Fibroblast of pulmonary artery (primary cell): ENCODE measurements at places on chromosomes 11 and 22.

DNA sequence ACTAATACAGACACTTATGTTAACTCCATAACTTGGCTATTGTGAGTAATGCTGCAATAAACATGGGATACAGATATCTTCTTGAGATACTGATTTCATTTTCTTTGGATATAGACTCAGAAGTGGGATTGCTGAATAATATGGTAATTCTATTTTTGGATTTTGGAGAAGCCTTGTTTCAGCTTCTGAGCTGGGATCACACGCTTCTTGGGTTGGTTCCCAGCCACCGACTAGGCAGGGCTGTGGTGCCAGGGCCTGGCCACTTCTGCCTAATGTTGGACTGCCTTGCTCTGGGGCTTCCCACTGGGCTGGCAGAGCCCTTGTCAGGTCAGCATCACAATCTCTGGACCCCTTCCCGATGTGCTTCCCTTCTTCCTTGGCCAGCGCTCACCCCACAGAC is 14.0 kb upstream of the MCHR1 start:
- peak; percentile 59 for DNase-seq

- no peak for DNase-seq
These were observed 16.4 kb upstream of the SCGB1A1 start for GRCh38 chr11:62402226-62402959.

DNA sequence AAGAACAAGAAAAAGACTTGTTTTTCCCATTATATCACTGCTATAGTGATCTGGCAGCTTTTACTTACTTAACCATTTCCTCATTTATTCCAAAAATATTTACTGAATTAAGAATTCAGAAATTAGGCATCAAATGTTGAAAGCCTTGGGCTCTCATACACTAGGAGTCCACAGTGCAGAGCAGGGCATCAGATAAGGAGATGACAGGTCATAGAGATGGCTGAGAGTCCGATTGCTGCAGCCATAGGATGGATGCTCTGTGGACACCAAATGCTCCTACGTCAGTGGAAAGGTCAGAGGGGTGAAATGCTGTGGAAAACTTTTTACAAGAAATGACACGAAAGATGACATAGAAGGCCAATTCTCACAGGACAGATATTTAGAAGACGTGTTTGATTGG is 771.1 kb downstream of the LRRC4C start:
- no peak for DNase-seq

GRCh38 chr11:33731723-33732531 is 4.3 kb downstream of the CD59 start:
- DNase-seq, result no peak

- DNase-seq, result no peak
These were observed 100.1 kb downstream of the SLC1A2 start for GRCh38 chr11:35318977-35319925.

GRCh38 chr11:131441051-131441810 is 70.8 kb downstream of the NTM start:
- no peak for DNase-seq

DNA sequence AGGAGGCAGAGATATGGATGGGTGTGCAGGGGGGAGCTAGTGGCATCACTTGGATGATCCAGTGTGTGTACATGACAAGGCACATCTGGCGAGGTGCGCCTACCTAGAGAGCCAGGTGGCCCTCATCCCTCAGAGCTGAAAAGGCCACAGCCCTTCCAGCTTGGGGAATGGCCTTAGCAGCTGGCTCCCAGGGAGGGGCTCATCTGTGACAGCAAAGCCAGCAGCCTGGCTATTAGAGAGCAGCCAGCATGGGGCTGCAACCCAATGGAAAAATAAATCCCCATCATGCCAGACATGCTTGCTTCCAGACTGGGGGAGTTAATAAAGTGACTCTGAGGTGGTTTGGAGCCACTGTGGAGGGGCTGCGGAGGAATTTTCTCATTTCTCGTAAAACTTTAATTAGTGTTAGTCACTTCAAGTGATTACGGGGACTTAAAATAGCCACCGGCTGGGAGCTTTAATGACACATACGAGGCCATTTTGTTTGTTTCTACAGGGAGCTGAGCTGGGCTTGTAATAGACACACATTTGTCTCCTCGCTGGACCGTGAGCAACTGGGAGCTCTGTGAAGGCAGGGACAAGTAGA is 111.2 kb upstream of the ALX4 start:
- DNase-seq, result no peak

DNA sequence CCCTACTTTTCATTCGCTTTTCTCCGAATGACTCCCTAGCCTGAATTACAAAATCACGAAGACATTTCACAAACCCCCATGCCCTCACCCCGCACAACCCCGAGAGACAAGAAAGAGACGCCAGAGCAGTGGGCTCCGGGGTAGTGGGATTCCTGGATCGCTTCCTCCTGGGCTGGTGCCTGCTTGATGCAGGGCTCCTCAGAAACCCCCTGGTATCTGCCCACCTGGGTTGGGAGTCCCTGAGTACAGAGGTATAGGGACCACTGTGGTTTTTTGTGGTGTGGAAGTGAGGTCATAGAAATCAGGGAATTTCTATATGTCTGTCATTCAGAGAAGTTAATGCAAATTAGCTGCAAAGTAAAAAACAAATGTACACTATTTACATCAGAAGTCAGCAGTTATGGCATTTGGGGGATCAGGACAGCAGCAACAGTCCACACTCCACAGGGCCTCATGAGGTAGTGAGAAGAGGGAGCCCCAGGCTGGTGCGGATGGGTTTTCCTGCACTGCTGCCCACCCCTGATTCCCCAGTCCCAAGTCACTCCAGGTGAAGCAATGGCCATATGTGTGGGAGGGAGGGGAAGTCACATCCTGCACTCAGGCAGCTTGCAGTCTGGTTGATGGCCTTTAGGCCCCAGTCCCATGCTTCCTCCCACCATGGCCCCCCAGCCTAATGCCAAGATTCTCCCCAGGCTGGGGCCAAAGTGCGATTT is 39.6 kb downstream of the BUD13 start:
- no peak for DNase-seq

GRCh38 chr11:69848201-69848600 is 29.0 kb upstream of the FGF3 start:
- peak; percentile 12 for DNase-seq

DNA sequence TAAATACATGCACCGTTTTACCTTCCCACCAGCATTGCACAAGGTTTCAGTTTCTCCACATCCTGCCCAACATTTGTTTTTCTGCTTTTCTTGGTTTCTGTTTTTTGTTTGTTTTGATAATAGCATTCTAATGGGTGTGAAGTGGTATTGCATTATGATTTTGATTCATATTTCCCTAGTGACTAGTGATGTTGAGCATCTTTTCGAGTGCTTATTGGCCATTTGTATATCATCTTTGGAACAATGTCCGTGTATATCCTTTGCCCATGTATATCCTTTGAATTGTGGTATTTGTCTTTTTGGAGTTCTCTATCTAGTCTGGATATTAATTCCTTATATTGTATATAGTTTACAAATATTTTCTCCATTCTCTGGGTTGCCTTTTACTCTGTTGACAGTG is 2914.8 kb upstream of the OR11H1 start:
- no peak for DNase-seq

GRCh38 chr11:62806611-62807121 is 1.4 kb upstream of the NXF1 start:
- peak; percentile 48 for DNase-seq

DNA sequence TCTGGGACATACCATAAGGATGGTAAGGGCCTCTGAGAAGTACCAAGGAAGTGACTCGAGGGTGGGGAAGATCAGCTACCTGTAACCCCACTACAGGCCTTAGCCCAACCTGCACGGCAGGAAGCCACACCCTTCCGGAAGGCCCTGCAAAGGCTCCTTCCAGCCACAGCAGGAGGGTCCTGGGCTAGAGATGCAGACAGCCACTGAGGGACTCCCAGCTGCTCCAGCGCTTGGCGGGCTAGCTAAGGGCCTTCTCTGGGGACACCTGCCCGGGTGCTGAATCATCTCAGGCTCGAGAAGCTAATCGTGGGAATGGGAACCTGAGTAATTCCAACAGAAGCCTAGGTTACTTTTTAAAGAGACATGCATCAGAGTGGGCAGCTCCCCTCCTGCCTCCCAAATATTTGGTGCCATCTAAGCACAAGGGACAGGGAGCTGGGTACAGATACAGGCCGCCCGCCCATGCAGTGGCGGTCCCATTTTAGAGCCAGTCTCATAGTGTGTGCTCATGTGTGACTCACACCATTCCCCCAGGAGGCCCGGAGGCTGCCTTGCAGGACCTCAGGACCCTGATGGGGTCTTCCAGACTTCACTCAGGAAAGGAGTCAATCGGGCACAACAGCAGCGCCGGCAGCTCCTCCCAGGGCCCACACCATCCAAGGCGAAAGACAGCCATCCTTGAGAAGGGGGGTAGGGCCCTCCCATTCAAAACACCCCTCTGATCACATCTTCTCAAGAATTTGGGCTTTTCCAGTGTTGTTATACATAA is 8.0 kb downstream of the MYH9 start:
- DNase-seq, result no peak

DNA sequence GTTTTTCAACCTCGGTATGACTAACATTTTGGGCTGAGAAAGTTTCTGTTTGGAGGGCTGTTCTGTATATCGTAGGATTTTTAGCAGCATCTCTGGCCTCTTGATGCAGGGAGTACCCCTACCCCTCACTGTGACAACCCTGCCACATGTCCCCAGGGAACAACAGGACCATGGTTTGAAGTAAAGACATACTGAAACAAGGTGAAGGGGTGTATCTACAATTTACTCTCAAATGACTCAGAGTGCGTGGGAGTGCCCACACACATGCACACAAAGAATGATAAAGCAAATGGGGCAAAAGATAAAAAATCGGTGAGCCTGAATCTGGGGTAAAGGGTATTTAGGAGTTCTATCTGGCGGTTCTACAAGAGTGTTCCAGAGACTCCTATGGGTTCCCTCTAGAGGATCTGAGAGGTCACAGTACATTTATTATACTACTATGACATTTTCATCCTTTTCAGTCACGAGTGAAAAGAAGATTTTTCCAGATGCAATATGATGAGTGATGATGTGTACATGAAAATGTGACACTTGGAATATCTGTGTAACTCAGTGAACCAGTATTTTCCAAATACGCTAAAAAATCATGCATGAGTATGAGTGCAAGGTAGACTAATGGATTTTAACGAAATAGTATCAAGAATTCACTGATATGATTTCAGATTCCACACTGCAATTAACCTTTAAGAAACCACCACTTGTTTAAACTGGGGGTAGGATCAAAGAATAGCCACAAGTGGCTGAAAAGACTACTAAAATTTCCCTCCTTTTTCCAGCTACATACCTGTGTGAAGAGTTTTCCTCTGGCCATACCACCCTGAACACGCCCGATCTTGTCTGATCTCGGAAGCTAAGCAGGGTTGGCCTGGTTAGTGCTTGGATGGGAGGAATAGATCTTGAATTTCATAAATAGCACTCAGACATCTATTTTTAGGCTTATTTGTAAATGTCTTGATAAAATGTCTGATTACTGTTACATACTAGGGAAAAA is 56.3 kb upstream of the YPEL1 start:
- DNase-seq, result peak; percentile 30

GRCh38 chr11:48019217-48019584 is 38.8 kb downstream of the PTPRJ start:
- peak; percentile 31 for DNase-seq

DNA sequence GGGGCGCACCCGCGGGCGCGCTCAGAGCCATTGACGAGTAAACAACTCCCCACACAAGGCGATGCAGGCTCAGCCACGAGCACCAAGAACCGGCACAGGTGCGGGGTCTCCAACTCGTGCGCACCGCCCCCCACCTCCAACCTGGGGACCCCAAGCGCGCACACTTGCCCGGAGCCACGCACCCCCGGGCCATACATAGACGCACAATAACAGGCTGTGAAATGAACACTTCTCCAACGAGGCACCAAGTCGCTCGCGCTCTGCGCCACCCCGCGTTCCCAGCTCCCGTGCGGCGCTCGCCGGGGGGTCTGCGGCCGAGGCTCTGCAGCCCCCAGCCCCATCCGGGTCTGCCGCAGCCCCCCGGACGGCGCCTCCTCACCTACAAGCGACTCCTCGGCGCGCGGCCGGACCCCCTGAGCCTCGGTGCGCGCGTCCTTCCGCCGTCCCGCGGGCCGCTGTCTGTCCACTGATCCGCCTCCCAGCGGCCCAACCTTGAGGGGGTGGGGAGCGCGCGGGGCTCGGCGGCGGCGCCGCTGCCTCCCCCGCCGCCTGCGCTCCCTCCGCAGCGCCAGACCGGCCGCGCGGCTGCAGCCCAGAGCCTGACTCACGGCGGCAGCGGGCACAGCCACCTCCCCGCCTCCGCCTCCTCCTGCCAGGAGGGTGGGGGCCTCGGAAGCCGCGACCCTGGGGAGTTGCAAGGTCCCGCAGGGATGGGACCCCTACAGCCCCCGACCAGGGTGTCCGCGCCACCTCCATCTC is 1.6 kb downstream of the IFITM10 start:
- DNase-seq, result no peak

DNA sequence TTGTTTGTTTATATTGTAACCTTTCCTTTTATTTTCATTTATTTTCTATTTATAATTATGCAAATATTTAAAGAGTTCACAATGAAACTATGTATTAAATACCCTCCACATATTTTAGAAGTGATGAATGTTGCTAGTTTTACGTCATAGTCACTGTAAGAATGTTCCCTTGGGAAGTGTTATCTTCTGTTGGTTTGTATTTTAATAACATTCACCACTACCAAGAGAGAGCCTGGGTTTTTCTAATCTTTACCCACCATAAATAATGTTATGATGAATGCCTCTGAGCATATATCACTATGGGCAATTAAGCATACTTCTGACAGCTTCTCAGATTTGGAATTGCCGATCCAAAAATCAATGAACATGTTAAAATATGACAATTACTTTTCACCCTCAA is 80.7 kb downstream of the GGT1 start:
- peak; percentile 94 for DNase-seq
